ENCODE measurements at places on chromosomes 11 and 22.

DNA sequence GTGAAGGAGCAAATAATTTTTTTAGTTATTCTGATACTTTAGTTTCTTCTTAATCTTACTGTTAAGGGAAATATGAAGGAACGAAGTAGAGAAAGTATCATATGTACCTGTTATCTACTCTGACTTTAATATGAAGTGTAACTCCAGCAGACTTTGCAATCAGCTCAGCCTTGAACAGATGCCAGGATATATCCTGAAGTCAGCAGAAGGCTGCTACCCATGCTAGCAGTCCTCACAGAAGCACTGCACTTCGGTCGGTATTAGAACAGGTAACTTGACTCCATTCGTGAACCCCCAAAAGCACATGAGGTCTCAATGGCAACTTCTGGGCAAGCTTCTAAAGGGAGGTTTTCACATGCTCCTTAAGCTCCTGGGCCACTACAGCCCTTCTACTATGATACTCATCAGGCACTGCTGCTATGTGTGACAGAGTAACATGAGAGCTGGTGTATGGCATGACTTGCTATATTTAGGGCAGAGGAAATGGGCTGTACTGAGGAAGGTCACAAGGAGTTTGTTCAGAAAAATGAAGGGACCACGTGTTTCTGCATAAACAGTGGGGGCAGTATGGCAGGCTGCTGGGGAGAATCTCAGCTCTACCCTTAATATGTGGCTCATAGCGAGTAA lies 344.1 kb downstream of the SOX6 start:
- no peak for DNase-seq

DNA sequence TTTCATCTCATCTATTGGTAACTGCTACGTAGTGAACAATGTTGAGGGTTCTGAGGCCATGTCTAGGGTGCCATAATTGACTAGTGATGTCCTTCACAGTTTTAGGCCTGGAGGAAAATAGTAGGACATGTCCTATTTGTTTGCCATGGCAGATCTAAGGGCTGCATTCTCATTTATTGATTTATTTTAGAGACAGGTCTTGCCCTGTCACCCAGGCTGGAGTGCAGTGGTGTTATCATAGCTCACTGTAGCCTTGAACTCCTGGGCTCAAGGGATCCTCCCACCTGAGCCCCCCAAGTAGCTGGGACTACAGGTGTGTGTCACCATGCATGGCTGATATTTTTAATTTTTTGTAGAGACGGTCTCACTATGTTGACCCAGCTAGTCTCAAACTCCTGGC lies 5.2 kb downstream of the CEP164 start:
- no peak for DNase-seq

DNA sequence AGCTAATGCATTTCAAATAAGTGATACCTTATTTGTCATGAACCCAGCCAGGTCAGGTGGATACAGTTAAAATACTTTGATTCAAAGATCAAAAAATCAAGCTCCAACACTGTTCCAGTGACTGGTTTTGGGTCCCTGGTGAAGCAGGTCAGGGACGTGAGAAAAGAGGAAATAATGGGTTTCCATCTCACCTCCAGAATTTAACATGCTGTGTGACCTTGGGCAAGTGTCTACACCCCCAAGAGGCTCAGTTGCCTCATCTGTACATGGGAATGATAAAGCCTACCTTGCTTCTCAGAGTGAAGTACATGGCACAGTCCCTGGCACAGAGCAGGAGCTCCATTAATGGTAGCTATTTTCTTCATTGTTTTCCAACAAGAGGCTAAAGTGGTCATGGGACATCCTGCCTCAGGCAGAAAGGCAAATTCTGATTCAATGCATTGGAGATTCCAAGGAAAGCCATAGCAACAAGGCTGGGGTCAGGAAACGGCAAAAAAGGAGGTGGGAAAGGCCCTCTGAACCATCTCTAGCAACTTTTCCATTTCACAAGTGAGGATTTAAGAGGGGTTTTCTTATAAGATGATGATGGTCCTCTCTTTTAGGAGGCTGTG lies 108.5 kb downstream of the CSNK2A3 start:
- DNase-seq: no peak

DNA sequence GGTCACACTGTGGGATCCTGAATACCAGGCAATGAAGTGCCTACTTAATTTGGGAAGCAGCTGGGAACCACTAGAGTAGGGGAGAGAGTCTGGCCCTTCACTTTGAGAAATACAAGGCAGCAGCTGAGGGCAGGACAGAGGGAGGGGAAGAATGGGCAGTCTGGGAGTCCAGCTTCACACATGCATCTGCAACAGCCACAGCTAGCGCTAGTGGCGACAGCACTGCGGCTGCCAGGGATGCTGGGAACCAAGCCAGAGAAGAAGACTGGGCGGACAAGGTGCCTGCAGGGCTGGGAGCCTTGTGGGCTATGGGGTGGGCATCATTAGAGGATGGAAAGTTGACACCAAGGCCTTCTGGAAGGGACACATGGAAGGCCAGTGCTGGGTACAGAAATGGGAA lies 15.8 kb downstream of the SCUBE2 start:
- no peak for DNase-seq

DNA sequence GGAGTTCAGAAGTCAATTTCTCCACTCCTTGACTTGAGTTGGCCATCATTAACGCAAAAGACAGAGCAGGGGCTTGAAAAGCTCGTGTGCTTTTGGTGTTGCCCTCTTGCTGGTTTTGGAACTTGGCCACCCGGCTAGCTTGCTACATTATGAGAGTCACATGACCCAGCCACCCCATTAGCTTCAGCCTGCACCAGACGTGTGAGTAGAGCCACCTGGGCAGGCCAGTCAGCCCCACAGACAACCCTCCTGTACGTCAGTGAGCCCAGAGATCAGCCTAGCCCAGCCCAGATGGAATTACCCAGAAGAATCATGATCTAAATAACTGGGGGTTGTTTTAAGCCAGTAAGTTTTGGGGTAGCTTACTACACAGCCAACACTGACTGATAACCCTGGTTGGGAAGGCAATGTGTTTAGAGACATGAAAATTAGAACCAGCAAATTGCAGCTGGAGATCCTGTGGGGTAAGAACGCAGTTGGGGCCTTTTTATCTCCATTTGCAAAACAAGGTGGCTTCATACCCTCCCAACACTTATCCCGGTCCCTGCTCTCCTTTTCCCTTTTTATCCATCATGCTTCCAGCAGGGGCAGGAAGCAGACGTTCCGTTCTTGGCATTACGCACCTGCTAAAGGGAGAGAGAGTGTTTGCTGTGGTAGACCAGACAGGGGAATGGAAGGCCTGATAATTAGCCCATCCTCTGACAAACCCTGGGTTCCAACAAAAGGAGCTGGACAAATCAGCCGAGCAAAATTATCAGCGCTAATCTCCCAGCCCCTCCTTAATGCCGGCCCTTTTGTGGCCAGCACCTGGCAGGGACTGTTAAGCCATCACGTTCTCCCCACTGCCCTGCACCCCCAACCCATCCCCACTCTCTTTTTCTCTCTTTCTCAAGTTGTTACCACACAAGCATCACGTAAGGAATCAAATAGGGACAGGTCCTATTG lies 548.7 kb upstream of the CADM1 start:
- no peak for DNase-seq

GRCh38 chr11:78795621-78796261 lies 221.1 kb upstream of the NARS2 start:
- DNase-seq: no peak

DNA sequence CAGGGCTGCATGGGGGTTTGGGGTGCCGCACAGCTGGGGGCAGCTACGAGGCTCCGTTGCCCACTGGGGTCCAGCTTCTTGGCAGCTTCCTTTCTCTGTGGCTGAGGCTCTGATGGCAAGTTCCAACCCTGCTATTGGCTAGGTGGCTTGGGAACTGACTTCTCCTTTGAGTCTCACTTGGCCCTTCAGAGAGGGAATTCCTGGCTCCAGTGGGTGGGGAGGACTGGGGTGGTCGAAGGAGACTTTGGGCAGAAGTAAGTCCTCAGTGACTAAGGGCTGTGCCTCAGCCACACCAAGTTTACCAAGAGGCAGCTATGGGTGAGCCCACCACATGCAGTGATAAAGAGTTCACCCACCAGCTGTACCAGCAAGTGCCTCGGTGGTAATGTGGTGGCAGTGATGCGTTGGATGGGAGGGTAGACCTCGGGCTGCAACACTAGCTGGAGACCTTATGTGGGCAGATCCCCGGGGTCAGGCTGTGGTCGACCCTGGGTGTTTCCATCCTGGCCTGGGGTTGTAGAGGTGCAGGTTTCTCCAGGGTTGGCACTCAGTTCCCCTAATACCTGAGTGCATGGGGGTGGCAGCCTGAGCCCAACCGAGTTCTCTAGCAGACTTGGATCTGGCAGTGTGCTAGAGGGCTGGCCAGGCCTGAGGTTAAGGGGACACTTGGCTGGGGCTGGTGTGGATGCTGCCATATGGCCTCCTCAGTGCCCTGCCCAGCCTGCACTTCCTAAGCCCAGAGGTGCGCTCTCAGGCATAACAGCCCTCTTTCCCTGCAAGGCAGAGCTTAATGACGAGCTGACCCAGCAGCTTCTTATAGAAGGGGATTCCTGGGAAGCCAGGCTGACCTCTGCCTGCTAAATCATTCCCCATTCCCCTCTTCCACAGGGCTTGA lies 197.0 kb upstream of the CADM1 start:
- DNase-seq: no peak

- DNase-seq: no peak
These were observed 170.4 kb upstream of the CCDC90B start for GRCh38 chr11:83456566-83456965.

DNA sequence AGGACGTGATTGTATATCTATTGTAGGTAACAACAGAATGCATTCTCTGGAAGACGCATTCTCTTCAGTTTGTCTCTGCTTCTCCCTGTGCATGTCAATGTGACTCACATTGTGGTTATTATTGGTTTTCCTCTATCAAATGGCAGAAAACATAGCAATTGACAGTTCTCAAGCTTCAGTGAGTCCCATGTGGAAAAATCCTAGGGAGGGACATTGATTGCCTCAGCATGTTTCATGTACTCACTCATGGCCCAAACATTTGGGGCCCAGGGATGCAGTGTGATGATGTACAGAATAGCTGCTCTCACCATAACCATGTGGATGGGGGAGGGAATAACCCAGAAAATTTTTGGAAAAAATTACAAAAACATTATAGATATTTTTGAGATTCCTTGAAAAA lies 9.3 kb upstream of the ARL14EP start:
- DNase-seq: no peak

- DNase-seq: no peak
These were observed 3.1 kb downstream of the HMBS start for GRCh38 chr11:119087747-119088241.

DNA sequence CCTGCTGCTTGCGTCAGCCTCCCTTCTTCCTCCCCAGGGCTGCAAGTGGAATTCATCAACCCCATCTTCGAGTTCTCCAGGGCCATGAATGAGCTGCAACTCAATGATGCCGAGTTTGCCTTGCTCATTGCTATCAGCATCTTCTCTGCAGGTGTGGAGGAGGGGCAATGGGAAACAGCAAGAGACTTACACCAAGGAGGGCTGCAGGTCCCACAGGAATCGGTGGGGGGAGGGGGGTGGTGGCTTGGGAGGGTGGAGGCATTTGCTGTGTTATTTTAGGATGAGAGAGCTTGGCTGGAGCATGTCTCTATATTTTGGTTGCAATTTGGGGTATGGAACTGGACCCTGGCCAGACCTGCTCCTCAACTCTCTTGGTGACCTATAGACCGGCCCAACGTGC lies 2.1 kb upstream of the MADD start:
- DNase-seq: no peak

DNA sequence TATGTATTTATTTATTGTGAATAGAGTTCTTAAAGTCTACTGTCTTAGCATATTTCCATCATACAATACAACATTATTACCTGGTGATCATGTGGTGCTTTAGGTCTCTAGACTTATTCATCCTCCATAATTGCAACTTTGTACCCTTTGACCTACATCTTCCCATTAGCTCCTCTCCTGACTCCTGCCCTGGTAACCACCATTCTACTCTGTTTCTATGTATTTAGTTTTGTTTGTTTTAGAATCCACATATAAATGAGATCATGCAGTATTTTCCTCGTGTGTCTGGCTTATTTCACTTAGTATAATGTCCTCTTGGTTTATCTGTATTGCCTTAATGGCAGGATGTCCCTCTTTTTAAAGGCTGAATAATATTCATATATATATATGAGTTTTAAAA lies 22.7 kb downstream of the NCAM1 start:
- no peak for DNase-seq

- peak; percentile 9 for DNase-seq
These were observed 7.7 kb upstream of the MMP12 start for GRCh38 chr11:102882389-102883024.

GRCh38 chr11:19502691-19503253 lies 209.9 kb upstream of the NAV2 start:
- no peak for DNase-seq

DNA sequence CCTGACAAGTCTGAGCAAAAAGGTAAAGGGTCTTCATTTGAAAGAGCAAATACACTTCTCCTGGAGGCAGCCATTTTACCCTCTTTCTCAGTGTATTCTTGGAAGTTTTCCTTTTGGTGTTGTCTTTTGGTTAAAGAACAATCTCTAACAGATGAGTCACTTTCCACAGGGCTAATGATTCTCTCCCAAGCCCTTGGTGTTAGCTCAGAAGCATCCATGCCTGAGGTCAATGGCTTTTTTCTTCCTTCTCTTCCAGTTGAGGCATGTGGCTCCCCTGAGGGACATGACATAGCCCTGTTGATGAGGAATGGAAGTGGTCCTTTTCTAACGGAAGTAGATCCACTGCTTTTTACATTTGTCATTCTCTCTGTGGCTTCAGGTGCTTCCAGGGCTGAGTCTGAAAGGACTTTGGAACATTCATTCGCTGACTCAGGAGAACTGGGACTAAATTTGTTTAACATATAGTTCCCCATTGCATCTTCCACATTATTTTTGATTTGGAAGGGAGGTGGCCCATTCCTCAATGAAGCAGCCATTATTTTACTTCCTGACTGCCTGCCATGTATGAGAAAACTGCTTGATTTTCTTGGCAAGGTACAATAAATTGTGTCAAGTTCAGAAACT lies 13.8 kb upstream of the POGLUT3 start:
- peak; percentile 39 for DNase-seq

- DNase-seq: no peak
These were observed 8.8 kb downstream of the BMAL1 start for GRCh38 chr11:13286279-13286821.

- DNase-seq: no peak
These were observed 42.1 kb downstream of the CLMP start for GRCh38 chr11:123152951-123153350.

- no peak for DNase-seq
These were observed 2.4 kb upstream of the SLC15A3 start for GRCh38 chr11:60954421-60954820.

GRCh38 chr11:11923828-11924227 lies 82.1 kb downstream of the USP47 start:
- no peak for DNase-seq

DNA sequence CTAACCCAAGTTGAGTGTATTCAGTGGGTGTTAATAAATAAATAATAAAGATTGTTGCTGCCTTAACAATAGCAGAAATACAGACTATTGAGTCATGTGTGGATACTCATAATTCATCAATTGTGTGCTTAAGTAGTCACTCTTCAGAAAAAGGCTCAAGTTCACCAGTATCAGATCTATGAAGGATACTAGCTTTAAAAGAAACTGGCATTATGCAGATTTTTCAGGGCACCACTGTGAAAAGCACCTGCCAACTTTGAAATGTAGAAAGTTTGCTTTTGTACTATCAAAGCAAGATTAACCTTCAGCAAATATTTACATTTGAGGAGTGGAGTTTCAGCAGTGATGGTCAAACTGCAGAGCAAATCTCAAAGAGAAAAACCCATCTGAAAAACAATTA lies 20.1 kb upstream of the SYTL2 start:
- no peak for DNase-seq

GRCh38 chr11:56497010-56497409 lies 5.8 kb upstream of the OR5M8 start:
- no peak for DNase-seq
